ENCODE measurements at places on chromosomes 4 and X.

GRCh38 chr4:70660106-70660505, 6.2 kb downstream of the JCHAIN start:
- DNase-seq, result no peak

DNA sequence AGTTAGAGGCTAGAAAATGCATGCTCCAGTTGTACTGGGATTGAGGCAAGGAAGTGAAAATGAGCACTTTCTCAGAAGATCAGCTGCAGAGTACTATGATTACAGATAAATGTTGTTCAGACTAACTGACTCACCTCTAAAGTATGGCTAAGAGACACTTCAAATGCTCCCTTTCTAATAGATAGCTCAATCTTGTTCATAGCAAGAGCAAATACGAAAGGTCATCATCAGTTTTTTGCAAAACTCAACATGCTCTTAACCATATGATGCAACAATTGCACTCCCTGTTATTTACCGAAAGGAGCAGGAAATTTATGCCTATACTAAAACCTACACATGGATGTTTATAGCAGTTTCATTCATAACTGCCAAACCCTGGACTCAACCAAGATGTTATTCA, 838.4 kb upstream of the INTU start:
- peak; percentile 41 for DNase-seq

GRCh38 chr4:14596028-14596427, 406.3 kb upstream of the CPEB2 start:
- DNase-seq, result no peak

GRCh38 chr4:70687392-70687791, 940 bp upstream of the UTP3 start:
- DNase-seq, result no peak

DNA sequence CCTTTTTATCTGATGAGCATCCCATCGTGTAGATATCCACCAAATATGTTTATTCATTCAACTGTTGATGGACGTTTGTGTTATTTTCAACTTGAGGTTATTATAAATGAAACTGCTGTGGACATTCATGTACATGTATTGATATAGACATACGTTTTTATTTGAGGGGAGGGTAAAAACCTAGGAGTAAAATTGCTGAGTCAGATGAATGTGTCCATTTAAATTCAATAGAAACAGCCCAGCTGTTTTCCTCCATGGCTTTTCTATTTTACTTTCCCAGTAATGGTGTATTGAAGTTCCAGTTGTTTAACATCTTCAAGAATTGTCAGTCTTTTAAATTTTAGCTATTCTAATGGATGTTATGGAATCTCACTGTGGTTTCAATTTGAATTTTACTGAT, 348.7 kb upstream of the GALNTL6 start:
- DNase-seq, result no peak

- DNase-seq, result no peak
Measured at GRCh38 chr4:67593741-67594175, 35.2 kb downstream of the STAP1 start.

GRCh38 chr4:188439641-188440311, 300.5 kb downstream of the TRIML1 start:
- DNase-seq, result peak; percentile 2

GRCh38 chr4:87088186-87088585, 132.2 kb downstream of the KLHL8 start:
- DNase-seq, result no peak

- no peak for DNase-seq
Measured at GRCh38 chr4:37675587-37676290, 10.4 kb downstream of the RELL1 start.

DNA sequence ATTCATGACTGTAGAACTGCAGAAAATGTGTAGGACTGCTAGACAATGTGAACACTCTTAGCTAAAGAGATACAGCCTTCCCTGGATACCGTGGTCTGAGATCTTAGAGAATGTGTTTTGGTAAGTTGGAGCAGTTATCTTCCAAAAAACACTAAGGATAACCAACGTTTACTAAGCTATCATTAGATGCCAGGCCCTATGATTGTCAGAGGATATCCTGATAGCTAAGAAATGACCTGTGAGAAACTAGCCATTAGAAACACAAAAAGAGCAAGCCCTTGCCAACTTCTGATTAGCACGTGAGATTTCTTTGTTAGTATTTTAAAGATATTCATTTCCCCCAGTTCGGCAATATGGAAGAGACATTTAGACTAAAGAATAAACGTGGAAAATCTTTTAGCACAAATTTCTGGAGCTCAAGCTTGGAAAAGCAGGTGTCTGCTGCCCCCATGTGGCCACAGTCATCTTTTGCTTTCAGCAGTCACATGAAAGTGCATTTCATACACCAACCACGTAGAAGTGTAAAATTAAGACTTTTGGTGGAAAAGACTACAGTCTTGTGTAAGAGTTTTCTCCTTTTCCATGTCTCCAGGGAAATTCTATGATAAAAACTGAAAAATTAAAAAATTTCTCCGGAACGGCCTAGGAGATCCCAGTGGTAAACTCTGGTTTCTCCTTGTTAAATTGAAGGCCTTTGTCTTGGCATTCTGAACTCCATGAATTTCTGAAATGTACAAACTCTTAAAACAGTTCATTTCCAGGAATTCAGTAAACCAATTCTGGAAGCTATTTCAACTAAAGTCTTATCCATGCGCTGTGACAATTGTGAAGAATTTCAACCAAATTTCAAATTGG, 136.4 kb downstream of the ZNF674 start:
- DNase-seq, result peak; percentile 64

DNA sequence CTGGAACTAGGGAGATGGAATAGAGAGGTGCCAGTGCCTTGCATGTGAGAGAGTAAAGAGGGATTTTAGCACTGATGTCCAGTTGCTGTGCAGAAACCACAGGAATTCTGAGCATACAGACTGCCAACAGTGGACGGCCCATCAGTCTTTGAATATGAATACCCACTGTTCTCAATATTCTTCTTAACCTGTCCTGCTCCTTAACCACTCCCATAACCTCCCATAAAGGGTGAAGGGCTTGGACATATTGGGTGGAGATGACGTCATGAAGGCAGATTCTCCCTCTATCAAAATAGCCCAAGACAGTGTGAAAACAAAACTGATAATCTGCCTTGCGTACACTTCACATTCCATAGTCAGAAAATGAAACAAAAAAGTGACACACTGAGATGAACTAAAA, 1313.7 kb upstream of the PABPC4L start:
- peak; percentile 73 for DNase-seq

- no peak for DNase-seq
Measured at GRCh38 chrX:110750526-110751189, 45.0 kb downstream of the CHRDL1 start.

DNA sequence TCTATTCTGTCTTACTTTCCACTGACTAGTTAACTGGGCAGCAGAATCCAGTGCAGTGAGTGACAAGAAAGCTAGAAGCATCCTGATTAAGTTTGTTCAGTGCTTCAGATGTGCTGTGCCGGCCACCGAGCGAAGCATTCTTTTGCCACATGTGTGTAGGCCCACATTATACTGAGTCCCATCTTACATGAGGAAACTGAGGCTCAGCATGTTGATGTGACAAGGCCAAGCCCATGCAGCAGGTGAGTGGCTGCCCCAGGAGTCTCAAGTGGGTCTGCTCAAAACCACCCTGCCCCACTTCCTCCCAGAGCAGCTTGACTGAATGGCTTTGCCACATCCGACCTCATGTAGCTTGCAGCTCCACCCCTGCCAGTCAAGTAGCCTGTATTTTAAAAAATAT, 50.5 kb downstream of the RHOH start:
- no peak for DNase-seq

DNA sequence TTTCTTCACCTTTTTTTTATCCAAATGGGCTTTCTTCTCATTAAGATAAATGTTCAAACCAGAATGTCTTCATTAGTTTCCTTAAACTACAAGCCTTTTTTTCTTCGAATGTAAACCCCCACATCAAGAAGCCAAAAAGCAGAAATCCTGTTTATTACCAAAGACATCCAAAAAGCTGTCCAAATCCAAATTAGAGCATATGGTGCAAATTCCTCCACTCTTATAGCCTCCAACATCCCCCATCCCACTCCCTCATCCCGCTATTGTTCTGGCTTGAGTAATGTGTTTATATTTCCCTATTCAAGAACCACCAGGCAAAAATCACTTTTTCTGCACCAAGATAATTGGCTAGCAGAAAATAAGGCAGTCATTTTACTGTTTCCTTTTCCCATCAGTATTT, 315.1 kb upstream of the ADGRL3 start:
- no peak for DNase-seq

DNA sequence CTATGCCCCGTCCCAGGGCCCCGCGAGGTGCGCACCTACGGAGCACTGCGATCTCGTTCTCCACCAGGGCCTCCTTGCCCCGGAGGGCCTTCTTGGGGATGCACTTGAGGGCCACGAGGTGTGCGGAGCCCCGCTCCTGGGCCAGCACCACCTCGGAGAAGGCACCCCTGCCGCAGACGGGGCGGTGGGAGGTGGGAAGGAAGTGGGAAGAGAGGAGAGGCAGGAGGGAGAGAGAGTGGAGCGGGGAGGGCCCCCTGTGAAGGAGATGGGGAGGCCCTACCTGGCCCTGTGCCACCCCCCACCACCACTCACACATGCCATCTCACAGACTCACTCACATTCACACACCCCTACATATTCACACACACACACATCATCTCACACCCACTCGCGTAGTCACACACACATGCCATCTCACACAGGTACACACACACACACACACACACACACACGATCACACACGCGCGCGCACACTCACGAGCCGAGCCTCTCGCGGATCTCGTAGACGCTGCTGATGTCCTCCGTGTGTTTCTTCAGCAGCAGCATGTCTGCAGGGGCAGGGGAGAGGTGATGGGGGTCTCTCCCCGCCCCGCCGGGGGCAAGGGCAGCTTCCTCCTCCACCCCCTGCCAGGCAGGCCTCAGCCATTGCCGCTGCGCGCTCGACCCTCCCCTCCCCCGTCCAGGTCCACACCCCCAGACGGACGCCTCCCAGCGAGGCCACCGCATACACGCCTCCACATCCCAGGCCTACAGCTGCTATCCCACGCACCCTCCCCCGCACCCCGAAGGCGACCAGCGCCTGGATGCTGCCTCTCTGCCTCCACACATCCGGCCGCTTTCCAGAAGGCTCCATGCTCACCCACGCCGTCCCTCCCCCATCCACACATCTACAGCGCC, 834 bp downstream of the PNCK start:
- DNase-seq, result no peak

DNA sequence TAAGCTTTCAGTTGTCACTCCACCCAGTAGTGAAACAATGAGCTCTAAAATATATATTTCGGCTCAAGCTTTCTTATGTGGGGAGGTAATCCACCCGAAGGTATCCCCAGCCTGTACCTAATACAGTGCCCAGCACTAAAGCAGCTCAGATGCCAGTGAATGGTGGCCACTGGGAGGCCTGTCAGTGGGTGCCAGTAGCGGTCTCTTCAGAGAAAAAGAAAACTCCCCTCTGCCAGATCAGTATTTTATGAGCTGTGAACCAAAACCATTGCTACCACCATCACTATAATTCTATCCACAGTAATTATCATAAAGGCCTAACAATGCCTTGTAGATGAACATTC, 835 bp upstream of the NFKB1 start:
- DNase-seq, result peak; percentile 26

DNA sequence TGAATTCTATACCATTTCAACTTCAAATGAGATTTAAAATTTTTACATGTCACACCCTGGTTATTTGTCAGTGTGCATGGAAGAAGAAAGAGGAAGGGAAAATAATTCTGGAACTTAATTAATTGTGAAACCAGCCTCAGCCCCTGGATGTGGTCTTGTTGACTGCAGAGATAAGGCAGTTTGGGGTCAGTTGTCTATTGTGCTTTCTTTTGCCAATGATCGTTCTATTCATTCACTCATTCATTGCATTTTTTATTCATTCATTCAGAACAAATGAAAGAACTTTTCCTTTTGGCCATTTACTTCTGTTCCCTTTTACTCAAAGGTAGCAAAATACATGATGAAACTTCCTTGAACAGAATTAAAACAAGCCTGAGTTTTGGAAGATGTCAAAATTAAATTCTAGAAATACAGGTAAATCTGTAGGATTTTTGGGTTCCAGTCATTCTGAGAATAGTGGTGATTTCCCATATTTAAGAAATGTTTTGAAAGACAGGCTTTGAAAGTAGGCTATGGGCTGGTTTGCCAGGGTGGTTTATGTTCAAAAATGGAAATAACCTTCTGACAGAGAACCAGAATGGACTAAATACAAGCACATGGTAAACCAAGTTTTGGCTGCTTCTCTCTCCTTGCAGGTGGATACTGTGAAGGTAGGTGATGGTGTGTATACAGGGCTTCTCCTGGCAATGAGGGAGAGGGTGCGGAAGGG, 35.7 kb downstream of the PARM1 start:
- no peak for DNase-seq

GRCh38 chrX:110671068-110671803, 124.4 kb downstream of the CHRDL1 start:
- DNase-seq, result no peak

- DNase-seq, result peak; percentile 83
Measured at GRCh38 chrX:48531358-48531959, 8.1 kb upstream of the TBC1D25 start.

DNA sequence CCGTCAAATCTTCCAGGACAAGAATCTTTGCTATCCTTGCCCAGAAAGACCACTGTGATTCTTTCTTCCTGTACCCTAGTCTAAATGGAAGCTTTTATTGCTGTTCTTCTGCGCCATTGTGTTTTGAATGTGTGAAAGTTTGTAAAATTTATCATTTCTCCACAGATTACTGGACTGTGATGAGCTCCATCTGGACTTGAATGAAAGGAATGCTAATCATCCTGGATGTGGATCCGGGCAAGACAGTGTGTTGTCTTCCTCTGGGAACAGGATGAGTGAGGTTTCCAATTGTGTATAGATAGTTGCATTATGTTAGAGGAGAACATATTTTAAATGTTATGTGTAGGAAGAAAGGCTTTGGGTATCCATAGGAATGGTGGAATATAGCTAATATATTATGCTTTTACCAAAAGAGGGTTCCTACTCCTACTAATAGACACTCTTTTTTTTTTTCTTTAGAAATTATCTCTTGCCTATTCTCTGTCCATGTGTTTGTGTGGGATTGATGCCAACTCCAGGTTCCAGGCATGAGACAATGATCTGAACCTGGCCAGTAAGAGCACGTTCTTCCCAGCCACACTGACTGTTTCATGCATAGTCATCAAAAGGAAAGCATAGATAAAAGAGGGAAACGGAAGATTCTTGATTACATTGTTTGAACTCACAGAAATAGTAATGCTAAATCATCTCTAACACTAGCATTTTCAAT, 803.6 kb upstream of the ADGRL3 start:
- DNase-seq, result no peak

DNA sequence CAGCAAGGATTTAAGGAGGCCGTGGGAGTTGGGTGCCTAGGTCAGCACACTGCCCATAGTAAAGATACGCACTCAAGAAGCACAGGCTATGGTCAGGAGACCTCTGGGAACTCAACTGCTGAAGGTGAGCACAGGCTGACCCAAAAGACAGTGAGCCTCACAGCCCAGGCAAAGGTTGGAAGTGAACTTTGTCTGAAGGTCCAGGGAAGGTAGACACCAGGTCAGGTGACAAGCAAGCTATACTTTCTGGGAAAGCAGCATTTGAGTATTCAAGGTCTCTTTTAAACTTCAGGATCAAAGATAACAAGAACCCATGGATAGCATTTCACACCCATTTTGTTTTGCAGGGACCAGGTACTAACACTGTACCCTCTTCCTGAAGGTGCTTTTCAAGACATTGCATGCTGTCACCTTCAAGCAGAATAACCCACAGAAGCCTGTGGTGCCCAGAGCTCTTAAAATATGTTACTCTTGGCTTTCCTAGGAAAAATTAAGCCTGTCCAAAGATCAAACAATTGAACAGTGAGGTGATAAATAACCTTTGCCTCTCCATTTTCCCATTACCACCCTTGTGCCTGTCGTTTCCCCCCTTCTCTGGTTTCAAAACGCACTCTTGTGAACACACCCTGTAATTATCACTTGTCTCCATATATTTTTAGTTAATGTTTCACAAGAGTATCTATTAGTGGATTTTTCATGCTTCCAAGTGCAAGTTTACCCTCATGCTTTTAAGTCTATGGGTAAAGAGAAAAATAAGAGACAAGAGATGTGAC, 3.4 kb upstream of the S100G start:
- DNase-seq, result no peak
